HL-60 (cell line): ENCODE measurements at places on chromosomes 6 and 20.

- no peak for DNase-seq
Observed at GRCh38 chr20:25188218-25188617, 7.3 kb upstream of the ENTPD6 start.

DNA sequence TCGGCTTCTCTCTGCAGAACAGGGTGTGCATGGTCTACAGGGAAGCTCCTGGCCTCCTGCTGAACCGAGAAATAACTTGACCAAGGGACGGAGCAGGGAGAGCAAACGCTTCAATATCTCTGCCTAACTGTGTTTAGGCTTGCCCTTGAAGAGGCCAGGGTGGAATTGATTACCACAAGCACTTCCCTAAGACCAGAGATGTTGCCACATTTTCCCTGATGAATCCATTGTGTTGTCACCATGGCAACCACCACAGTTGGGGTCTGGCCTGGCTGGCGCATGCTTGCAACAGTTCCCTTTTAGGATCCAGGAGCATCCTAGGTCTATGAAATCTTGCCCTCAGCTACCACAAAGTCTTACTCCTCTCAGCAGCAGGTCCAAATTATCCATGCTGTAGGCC, 213.5 kb upstream of the SULF2 start:
- peak; percentile 99 for DNase-seq

DNA sequence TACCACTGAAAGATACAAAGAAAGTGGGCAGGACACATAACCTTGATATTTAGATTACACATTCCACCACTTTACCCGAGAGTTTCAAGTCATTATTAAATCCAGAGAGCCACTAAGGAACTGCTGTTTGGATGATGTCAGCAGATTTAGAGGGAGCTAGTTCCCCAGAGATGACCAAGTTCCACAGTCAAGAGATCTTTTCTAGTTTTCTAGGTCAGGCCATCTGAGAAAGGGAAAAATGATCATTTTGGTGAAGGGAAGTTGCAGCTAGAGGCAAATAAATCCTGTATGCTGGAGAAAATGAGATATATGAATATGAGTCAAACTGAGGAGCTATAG, 147.8 kb downstream of the HS3ST5 start:
- no peak for DNase-seq

GRCh38 chr20:18272451-18272850, 15.9 kb upstream of the ZNF133 start:
- DNase-seq = peak; percentile 34

DNA sequence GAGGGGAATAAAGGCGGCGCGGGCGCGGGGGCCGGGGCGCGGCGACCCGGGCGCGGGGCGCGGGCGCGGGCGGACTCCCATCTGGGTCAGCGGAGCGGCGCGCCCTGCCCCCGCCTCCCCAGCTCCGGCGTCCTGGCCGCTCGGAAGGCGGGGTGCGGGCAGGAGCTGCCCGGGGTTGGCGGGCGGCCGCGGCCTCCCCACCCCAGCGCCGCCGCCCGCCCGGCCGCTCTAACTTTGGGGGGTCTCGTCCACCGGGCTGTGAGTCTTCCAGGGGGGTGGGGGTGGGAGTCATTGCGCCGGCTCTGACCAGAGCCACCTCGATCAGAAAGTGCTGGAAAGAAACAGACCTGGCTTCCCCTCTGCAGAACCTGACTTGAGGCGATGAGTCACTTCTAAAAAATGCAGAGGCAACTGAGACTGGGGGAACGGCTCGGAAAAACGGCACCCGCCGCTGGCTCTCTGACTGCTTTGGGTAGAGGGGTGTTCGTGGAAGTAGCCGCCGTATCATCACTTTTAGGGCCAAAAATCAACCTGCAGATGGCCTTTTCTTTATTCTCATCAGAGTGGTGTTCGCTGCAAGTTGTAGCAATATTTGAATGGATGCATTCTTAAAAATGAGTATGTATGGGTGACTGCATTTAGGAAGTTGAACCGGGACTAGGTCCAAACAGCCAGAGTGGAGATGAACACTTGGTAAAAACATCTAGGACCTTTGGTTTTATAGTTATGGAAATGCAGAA, 667 bp downstream of the CAP2 start:
- DNase-seq = no peak

GRCh38 chr6:50840112-50840810, 21.6 kb downstream of the TFAP2B start:
- no peak for DNase-seq

DNA sequence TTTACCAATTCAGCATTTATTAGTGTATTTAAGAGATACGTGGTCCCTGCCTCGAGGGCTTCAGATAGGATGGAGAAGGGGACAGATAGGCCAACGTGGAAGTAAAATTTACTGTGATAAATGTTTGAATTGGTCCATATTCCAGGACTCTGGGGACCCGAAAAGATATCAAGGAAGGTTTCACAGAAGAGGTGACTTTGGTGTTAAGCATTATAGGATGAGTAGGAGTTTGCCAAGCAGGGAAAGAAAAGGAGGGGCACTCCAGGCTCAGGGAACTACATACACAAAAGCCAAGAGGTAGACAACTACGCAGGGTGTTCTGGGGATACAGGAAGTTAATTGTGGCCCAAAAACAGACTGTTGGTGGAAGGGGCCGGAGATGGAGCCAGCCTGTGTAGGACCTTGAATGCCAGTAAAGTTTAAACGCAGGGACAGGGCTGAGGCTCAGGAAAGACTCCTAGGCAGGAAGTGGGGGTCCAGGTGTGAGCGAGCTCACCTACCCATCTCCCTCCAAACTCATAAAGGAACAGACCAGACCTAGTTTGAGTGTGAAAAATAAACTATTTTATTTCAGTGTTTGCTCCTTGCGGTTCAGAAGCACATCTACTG, 37.0 kb downstream of the TGM2 start:
- DNase-seq = no peak

DNA sequence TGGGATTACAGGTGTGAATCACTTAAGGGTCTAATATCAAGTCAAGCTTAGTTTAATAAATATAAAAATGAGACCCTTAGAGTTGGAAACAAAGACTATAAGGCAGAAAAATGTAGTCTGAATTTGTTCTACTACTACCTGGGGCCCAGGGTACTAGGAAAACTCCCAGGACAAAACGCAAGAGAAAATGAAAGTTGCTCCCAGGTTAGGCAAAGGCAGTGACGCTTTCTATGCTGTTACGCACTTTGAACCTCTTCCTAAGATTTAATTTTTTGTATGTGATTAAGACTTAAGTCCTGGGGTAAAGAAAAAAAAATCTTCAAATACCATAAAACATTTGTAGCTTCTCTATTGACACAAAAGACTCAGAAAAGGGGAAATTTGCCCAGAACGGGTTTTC, 17.3 kb downstream of the DSP start:
- no peak for DNase-seq

DNA sequence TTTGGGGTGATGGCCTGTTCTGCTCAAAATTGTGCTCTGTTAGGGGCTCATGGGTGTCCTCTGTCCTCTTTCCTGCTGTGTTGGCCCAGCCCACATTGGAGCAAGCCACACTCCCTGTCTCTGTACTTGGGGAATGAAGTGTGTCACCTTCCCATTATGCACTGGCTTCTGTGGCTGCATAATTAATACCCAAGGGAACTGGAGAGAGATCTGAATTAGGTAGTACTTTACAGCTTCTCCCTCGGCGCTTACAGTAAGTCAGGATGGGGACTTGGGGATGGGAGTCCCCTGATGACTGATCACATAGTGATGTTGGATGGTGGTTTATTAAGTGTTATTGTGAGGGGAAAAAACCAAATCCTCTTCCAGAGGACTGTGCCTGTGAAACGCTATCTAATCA, 116.6 kb downstream of the FOXO3 start:
- no peak for DNase-seq
